Hematopoietic multipotent progenitor cell treated with erythropoietin and hydrocortisone succinate and interleukin-3 and kit ligand, for 4 days (in vitro differentiated cells): ENCODE measurements at places on chromosomes 7 and 10.

DNA sequence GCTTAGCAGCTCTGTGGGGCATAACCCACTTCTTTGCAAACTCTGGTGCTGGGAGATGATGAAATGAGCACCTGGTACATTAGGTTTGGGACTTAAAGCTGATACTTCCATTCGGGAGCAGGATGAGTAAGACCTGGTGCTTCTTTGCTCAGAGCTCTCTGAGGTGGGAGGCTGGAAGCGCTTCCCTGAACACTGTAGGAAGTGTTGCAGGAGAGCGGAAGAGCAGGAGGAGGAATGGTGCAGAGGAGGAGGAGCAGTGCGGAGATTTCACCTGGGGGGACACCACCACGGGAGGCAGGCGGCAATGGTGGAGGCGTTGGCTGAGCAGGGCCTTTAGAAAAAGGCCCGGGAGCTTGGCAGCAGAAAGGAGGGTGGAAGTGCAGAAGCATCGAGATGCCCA, 142.5 kb downstream of the MGMT start:
- DNase-seq = no peak

DNA sequence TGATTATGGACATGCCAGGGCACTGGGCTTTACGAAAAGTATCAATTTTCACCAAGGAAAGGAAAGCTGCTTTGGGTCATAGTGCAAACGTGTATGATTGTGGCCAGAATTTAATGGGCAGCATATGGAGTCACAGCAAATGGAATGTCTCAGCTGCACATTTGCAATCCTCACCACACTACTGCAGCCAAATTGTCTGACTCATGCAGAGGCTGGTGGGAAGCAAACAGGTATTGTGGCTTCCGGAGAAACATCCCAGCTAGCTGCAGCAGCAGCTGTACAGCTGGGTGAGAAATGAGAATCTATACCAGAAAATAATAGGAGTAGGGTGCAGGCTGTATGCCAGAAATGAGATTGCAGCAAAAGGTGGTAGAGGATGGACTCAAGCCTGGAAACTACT, 374.7 kb upstream of the VWC2 start:
- DNase-seq = no peak

GRCh38 chr7:143043391-143043790, 8.8 kb upstream of the OR6V1 start:
- no peak for DNase-seq

DNA sequence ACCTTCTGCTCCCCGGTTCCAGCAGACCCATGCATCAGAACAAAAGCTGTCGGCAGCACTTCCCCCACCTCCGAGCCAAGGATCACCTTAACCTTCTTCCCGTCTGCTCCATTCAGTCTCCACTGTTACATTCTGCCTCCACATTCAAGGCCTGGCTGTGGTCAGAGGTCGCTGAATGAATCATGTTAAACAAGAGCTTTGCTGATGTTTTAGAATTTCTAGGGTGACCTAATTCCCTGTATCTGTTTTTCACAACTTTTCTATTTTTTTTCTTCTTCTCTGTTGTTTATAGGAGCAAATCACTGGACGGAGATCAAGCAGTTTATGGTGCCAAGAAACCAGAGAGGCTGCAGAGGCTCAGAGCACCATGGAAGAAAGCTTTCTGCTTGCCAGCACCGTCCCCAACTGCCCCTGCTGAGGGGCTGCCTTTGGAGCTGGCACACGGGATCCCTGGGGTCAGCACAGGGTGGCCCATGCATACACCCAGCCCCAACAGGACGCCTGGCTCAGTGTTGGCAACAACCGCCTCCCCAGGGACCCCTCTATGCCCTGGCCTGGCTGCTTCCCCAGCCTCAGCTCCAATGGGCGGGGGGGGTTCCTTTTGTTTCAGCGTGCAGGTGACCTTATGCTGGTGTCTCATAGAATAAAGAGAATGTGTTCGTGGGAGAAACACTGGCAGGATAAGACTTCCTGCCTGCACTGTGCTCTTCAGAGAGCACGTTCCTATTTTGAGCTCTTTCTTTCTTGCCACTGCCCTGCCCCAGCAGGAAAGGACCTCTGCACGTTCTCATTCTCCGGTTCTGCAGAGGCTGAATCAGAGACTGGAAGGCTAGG, 182.7 kb upstream of the LYZL2 start:
- no peak for DNase-seq

DNA sequence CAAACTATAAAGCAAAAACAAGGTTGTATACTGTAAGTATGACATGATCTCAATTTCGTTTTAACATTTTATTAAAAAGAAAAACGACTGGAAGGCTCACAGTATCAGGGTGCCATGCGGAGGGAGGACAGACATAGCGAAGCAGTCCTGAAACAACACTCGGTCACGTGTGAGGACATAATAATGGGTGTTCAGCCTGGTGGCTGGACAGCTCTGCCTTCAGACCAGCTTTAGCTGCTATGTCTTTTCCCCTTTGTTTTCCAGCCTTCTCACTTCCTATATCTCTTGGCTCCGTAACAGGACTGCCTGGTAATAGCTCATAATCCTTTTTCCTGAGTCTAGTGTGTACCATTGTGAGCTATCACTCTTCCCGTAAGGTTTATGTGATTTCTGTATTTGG, 18.4 kb upstream of the KLF14 start:
- no peak for DNase-seq

GRCh38 chr7:128206747-128207500, 34.2 kb upstream of the LEP start:
- DNase-seq = no peak

- peak; percentile 20 for DNase-seq
Measured at GRCh38 chr10:122861711-122862161, 16.1 kb upstream of the CUZD1 start.

GRCh38 chr10:74763934-74764591, 62.3 kb upstream of the KAT6B start:
- DNase-seq = no peak

GRCh38 chr7:66146701-66147100, 32.1 kb downstream of the CRCP start:
- no peak for DNase-seq

DNA sequence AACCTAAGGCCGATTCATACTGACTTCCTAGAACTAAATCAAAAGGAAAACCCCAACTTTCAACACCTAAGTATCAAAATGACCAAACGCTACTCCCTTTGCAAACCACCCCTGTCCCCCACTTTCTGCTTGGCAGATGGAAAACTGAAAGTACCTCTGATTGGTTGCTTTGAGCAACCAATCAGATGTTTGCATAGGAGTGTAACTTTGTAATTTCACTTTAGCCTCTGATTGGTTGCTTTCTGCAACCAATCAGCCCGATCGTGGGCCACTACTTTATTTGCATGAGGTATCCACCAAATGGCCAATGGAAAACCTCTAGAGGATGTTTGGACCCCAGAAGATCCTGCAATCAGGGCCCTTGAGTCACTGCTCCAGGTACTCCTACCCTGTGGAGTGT, 12.3 kb upstream of the SNX10 start:
- DNase-seq = peak; percentile 44

GRCh38 chr10:72106154-72106849, 18.0 kb upstream of the SPOCK2 start:
- DNase-seq = no peak

DNA sequence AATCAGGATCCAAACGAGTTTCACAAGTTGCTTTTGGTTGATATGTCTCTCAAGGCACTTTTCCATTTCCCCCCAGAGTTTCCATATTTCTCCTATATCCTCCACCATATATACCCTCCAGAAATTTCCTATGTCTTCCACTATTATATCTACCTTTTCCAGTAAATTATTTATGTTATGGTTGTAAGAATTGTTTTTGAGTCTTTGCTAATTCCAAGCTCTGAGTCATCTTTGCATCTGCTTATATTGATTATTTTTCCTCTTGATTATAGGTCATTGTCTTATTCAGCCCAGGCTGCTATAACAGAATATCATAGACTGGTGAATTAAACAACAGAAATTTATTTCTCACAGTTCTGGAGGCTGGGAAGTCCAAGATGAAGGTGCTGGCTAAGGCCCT, 12.7 kb downstream of the TACC2 start:
- DNase-seq = no peak

GRCh38 chr7:131265227-131265626, 62.4 kb upstream of the MKLN1 start:
- no peak for DNase-seq

DNA sequence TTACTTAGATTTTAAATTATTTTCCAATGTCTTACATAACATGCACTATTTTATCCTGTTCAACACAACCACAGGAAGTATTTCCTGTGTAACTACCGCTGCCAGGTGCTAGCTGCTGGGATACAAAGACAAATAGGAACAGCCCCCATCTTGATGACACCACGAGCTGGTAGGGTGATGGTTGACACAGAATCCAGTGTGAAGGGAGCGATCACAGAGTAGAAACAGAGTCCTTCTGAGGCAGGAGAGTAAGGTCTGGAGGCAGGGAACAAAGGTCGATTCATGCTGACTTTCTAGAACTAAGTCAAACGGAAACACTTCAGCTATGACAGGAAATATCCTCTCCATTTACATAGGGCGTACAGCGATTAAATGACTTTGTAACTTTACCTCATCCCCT, 232.3 kb downstream of the ADAM12 start:
- DNase-seq = no peak

DNA sequence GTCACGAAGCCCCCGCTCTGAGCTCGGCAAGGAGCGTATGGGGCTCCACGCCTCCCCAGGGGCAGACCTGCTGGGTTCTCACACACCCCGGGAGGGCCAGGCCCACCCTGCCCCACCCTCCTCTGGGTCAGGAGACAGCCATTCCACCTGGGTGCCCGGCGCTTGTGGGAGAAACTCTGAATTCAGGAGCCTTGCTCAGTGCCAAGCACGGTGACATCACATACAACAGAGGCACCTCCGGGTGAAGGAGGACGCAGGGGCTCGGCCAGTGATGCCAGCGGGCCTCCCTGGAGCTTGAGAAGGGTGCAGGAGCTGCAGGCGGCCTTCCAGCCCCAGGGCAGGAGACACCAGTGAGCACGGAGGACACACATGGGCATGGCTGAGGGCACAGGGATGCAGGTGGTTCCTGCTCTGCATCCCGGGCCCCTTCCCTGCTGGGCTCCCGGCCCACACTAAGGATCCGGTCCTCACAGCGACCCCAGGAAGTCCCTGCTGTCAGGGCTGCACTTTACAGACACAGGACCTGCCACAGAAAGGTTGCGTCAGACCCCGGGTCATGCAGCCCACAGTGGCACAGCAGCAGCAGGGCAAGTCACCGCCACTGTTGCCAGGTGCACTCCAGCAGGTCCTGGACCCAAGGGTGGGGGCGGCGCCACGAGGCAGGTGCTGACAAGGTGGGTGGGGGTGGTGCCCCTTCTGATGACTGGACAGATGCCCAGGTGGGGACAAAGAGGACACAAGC, 108.0 kb downstream of the MAD1L1 start:
- no peak for DNase-seq

- no peak for DNase-seq
Measured at GRCh38 chr7:157522954-157523353, 186.2 kb downstream of the DNAJB6 start.

DNA sequence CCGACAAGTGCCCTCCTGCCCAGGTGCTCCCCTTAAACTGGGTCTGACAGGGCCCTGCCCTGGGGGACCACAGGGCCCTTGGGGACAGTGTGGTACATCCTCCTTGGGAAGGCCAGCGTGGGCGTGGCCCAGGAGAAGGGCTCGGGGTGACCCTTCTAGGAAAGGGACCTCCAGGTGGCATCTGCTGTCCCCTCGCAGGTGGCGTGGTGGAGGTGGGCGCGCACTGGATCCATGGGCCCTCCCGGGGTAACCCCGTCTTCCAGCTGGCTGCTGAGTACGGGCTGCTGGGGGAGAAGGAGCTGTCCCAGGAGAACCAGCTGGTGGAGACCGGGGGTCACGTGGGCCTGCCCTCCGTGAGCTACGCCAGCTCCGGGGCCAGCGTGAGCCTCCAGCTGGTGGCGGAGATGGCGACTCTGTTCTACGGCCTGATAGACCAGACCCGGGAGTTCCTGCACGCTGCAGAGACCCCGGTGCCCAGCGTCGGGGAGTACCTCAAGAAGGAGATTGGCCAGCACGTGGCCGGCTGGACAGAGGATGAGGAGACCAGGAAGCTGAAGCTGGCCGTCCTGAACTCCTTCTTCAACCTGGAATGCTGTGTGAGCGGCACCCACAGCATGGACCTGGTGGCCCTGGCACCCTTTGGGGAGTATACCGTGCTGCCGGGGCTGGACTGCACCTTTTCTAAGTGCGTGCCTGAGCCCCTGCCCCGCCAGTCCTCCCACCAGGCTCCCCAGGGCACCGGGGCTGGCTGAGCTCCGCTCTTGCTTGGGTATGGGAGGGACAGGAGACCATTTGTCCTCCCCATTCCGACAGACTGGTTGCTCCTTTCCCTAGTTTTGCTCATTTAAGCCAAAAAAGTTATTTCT, 972 bp downstream of the PAOX start:
- DNase-seq = no peak

DNA sequence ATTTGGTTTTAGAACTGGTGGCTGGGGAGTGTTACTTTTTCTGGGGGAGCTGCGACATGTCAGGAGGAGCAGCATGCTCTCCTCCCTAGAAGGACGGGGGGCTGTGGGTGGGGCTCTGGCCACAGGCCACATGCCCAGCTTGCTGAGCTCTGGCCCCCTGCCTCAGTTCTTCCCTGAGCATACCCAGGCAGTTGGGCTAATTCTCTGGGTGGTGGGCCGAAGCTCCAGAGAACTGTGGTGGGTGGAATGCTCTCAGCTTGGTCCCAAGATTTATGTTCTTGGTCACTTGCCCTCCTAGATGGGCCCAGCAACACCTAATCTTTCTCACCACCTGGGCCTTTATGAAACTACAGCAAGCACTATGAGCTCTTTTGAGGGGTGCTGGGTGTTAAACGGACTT, 5.1 kb upstream of the ZNF775 start:
- no peak for DNase-seq

DNA sequence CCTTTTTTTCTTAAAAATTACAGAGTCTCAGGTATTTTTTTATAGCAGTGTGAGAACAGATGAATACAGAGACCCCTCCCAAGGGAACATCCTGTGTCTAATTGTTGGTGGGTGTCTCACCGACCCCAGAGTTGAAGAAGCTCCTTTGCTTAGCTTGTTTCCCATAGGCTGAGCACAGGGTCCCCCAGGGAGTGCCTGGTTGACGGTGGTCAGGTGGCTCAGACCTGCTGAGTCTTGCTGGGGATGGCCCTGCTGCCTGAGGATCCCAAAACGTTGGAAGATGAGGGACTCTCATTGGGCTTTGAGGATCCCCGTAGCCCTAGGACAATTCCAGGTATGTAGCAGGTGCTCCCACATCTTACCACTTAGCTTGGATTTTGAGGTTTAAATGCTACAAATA, 19.5 kb downstream of the SCART1 start:
- no peak for DNase-seq

DNA sequence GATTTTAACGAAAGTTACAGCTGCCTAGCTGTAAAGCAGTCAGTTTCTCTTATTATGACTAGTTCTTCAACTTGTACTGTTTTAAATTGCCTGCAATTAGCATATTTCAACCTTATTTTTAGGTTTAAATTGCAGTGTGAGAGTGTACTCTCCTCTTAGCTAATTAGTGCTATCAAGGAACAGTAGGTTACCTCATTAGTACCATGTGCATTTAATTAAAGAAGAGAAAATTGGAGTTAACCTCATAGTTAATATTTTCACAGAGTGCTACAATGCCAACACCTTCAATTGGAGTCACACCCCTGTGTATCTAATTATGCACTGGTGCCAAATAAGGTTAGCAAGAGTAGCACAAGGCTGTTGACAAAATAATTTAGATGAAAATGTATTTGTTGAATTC, 154.6 kb downstream of the FOXP2 start:
- no peak for DNase-seq
